HuH-7.5 (cell line): ENCODE measurements at places on chromosomes 13 and 19.

GRCh38 chr19:32174386-32175113, 170.9 kb upstream of the ZNF507 start:
- no peak for DNase-seq

DNA sequence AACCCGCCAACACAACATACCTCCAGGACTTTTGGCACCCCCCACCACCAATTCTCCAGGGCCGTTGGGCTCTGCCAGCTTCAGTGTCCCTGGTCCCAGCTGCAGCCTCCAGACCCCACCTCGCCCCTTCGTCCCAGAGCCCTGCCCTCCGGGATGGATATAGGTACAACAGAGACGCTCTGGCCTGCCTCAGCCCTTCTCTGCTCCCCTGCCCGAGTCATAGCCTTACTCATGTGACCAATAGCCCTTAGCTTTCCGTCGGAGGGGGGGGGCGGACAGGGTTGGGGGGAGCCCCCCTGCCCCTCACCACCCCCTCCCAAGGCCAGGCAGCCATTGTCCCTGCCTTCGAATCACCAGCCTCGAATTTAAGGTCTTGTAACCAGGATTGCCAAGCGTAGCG, 70.8 kb upstream of the NFIC start:
- DNase-seq: no peak

DNA sequence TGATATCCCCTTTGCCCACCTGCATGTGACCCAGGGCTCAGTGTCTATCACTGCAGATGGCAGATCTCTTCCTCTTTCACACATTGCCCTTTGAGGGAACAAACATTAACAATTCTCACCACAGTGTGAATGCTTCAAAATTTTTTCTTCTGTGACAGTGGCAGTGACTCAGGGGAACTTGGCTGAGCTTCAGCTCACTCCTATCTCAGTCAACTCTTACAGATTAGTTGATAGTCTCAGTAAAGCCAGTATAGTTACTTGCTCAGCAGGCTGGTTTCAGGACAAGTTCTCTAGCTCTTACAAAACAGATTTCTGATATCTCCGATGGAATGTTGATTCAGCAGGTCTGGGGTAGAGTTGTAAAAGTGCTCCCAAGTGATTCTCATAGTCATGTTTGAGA, 166.9 kb downstream of the DLEU7 start:
- no peak for DNase-seq

GRCh38 chr13:45333251-45333976, 7.6 kb downstream of the TPT1 start:
- DNase-seq: no peak

DNA sequence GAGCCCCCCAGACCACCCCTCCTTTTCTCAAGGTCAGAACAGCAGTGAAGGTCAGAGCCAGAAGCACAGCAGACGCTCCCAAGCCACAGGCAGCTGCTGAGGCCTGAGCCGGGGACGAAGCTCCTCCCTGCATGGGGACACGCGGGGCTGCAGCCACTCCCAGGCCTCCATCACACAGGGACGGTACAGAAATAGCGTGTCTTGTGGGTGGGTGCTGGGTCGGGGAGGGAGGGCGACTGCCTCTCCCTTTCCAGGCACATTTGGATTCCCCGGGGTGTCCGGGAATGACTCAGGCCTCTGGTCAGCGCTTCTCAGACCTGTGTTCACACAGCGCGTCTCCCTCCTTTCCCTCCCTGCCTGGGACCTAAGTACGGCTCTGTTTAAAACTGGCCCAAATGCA, 33.2 kb downstream of the RASA3 start:
- DNase-seq: peak; percentile 42

DNA sequence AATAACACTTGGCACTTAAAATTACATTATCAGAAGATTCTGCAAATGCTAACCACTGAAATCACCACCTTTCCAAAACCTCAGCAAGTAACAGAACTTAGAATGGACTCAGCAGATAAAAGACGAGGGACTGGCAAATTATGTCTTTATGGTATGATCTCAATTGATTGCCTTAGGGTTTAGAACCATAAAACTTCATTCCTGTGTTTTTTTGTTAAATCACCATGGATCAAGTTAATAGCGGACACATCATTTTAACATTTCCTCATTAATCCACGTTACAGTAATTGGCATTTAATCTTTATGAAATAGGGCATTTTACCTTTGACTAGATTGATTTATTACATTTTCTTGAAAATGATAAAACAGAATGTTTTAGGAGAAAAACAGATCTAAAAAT, 2070.3 kb downstream of the PCDH9 start:
- no peak for DNase-seq

DNA sequence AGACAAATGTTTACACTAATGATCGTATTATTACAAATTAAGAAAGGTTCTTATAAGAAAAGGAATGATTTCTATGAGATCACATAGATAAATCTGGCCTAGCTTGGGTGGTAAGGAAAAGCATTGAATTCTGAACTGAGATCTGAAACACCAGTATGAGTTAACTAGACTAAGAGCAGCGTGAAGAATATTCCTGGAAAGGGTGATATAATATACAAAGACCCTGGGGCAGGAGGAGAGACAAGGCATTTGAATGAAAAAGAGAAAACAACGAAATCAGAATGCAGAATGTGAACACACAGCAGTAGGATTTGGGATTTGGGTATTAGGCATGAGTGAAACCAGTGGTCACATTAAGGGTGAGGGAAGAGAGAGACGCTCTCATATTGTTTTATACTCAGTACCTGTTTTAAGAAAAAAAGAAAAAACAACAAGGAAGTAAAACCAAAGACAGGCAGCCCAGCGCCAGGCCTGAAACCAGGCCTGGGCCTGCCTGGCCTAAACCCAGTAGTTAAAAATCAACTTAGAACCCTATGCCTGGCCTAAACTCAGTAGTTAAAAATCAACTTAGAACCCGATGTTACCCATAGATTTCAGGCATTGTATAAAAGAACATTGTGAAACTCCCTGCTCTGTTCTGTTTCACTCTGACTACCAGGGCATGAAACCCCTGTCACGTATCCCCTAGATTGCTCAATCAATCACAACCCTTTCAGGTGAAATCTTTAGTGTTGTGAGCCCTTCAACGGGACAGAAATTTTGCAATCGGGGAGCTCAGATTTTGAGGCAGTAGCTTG, 287.1 kb downstream of the ITGBL1 start:
- no peak for DNase-seq

GRCh38 chr19:16895467-16896145, 6.8 kb downstream of the F2RL3 start:
- DNase-seq: no peak
